Germinal center (tissue), 1 donor: ENCODE measurements at places on chromosomes 4 and X.
A peak's percentile ranks its signal among the peaks of the same experiment; 100 is the strongest.

DNA sequence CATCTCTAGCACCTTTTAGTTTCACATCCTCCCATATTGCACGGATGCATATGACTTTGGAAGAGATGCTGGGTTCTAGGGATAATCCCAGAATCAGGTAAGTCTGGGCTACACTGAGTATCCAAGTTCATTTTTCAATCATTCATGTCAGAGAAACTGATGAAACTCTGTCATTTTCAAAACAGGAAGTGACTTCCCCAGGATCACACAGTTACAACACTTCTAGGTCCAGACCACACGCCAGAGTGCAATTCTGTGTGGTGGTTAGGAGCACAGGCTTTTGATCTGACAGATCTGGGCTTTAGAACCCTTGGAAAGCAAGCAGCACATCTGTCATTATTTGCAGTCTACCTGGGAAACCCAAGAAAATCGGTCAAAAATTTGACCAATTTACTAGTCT, 52.1 kb upstream of the CDKN2AIP start:
- DNase-seq = no peak

DNA sequence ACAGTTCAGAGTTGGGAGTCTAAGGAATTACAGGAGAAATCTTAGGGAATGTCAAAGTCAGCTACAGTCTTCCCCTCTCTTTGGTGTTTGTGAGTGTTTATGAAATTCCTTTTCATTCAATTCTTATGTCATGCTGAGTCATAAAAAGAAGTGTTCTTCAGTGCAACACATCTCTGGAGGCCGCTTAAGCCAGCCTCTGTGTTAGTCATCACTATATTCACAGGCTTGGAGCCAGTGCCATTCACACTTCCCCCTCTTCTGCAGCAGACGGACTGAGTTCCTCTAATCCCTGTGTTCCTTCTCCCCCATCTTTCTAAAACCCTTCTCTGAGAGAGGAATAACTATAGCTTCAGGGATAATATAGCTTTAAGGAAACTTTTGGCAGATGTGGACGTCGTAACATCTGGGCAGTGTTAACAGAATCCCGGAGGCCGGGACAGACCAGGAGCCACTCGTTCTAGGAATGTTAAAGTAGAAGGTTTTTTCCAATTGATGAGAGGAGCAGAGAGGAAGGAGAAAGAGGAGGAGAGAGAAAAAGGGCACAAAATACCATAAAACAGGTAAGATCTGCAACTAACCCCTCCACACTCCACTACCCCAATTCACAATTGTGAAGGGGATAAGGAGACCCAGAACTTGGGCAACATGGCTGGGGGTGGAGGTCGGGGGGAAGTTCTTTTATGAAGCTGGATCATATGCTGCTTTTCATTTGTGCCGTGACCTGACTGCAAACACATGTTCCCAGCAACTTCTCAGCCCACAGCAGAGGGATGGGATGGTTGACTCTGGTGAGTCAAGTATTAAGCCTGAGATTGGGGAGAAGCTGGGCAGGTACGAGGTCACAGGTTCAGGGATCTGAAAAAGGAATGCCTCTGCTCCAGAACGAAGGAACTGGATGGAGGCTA, at the start of gene SRPX2:
Gene SRPX2, plus strand, starts transcription at position 244 of the 905 bp plus-strand sequence. CDS start 2,124 bp downstream, outside the sequence.
- DNase-seq = no peak

DNA sequence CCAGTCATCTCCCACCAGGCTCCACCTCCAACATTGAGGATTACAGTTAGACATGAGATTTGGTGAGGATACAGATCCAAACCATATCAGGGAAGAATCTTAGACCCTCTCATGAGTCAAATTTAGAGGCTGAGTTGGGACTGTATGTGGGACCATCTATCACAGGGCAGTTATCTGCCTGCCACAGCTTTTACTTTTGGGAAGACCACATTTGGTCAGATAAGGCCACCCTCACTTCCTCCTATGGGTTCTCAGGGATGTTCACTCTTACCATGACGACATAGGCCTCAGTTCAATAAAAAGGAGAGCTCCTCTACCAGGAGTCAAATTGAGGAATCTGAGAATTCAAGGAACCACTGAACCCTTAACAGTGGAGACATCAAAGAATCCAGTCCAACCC, 2.1 kb downstream of the MAGEB2 start:
- DNase-seq = no peak

DNA sequence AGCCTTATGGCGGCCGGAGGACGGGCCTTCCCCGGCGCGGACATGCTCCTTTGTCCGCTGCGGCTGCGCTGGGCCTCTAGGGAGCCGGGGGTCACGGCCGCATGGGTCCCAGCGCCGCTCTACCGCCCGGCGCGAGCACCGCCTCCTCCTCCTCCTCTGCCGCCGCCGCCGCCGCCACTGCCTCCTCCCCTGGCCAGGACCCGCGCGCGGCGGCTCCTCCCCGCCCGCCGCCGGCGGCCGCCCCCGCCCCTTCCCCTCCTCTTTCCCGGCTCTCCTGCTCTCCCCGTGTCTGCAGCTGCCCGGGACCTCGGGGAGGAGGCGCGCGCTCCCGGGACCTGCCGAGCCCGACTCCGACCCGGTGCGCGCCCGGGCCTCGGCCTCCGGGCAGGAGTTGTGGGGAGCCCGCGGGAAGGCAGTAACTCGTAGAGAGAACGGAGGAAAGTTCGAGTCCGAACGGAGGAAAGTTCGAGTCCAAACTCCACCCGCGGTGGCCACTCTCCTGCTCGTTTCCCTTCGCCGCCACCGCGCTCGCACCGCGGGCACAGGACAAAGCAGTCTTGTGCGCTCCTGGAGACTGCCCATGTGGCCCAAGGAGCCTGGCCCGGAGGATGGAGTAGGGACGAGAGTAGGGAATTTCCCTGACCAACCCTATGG, at the start of gene ADGRA3:
Gene ADGRA3, minus strand, starts transcription at position 179 of the 654 bp plus-strand sequence. CDS start 282 bp downstream, outside the sequence.
- no peak for DNase-seq

- no peak for DNase-seq
Measured at GRCh38 chr4:100098011-100098545, 92.2 kb downstream of the DDIT4L start.

GRCh38 chrX:10190367-10190766, 33.6 kb downstream of the CLCN4 start:
- peak; percentile 15 for DNase-seq

DNA sequence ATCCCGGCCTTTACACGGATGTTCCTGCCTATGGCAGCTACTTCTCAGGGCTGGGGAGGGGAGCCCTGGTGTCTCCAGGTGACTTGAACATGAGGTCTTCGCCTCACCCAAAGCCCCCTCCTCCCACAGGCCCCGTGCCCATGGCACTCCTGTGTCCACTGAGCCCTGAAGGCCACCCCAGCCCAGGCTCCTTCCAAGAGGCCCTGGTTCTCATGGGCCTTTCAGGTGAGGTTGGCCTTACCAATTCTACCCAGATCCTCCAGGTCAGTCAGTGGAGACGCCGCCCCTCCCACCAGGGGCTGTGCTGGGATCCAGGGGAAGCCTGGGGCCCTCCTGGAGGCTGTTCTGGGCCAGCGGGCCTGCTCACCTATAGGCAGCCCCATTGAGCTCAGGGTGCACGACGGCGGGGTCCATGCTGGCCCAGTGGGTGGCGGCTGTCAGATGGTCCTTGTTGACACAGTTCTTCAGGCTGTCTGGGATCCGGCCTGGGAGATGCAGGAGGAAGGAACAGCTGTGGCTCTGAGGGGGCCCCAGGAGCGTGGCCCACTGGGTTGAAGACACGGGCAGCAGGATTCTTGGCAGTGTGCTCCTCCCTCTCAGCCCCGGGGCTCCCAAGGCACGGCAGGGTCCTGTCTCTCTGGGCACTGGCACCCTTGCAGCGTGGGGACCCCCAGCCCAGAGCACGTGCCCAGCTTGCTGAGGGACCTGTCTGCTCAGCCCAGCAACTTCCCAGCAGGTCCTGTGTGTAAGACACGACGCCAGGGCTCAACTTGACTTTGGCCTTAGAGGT, 36.2 kb downstream of the CTBP1 start:
- DNase-seq = no peak

- no peak for DNase-seq
Measured at GRCh38 chrX:79170476-79171035, 26.1 kb downstream of the GPR174 start.

DNA sequence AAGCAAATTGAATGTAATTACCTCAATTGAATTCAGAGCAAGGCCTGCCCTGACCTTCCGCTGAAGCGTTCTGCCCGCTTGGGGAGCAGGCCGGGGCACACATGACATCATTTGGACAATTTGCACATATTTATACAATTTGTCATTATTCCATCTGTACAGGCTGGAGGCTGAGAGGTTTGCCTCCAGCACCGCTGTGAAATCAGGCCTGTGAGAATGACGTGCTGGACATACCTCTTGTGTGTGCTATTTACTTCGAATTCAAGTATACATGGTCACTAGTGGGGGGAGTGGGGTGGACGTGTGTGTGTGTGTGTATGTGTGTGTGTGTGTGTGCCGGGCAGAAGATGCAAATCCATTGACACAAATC, 285.6 kb downstream of the SHOX start:
- DNase-seq = no peak

DNA sequence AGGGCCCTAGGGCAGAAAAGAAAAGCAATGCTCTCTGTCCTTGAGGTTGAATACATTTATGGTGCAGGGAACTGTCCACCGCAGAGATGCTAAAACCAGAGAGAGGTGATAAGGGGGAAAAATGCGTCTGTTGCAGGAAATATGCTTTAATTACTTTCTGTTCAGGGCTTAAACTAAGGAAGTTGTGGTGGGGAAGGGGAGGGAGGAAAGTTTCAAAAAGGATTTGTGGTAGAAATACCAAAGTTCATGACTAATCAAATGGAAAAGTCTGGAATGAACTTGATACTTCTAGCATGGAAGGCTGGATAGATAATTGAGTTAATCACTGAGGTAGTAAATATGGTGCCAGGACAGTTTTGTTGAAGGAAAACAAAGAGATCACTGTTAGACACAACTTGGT, 99.0 kb downstream of the ASB9 start:
- no peak for DNase-seq

GRCh38 chr4:88999392-88999930, 57.5 kb downstream of the FAM13A start:
- DNase-seq = no peak

GRCh38 chr4:56762484-56763250, 58.8 kb downstream of the SPINK2 start:
- DNase-seq = no peak

DNA sequence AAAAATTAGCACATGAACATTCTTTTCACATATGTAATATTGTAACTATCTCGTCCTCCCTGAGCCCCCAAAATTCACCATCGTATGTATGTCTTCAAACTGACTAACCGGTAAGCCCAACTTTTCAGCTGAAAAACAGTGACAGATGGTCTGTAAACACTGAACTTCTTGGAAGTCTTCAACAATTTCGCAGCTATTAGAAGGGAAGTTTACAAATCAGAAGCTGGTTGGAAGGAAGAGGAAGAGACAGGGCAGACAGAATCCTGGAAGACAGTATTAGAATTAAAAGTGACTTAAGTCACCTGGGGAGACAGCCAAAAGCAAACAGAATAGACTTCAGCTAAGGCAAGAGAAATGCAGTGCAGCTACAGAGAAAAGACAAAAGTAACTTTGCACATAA, 858.4 kb downstream of the ADGRL3 start:
- no peak for DNase-seq

DNA sequence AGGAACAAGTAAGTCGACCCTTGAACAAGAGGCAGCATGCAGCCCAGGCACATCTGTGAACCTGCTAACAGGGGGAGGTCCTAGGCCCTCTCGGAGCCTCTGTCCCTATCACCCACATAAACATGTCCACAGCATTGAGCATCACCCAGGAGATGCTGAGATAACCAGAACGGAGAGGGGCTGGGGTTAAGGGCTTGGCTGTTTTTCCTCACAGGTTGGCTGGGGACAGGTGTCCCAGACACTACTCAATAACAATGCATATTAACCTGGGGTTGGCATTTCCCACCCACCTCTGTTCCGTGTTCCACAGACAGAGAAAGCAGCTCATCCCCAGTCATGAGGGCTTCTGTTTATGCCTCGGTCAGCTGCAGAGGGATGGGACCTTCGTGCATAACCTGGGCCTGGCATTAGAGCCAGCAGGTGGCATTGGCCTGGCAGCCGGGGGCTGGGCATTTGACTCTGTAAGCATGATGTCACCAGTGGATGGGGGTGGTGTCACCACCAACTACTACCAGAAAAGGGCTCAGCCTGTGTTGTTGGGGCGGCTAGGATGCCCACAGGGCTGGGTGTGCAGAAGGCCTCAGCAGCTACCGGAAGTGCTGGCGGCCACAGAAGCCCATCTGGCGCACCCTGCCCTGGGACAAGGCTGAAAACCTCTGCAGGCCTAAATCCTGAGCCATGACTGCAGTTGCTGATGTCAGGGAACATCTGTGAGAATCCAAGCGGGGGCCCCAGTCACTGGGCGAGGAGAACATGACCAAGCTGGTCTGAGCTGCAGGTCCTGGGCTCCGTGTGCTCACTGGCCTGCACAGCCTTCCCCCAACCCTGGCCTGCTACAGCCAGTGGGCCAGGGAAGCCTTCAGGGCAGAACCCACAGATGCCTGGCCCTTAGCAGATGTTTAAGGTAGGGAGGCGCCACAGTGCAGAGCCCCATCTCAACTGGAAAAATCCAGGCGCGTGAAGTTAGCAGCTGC, 351.4 kb downstream of the NR3C2 start:
- no peak for DNase-seq

DNA sequence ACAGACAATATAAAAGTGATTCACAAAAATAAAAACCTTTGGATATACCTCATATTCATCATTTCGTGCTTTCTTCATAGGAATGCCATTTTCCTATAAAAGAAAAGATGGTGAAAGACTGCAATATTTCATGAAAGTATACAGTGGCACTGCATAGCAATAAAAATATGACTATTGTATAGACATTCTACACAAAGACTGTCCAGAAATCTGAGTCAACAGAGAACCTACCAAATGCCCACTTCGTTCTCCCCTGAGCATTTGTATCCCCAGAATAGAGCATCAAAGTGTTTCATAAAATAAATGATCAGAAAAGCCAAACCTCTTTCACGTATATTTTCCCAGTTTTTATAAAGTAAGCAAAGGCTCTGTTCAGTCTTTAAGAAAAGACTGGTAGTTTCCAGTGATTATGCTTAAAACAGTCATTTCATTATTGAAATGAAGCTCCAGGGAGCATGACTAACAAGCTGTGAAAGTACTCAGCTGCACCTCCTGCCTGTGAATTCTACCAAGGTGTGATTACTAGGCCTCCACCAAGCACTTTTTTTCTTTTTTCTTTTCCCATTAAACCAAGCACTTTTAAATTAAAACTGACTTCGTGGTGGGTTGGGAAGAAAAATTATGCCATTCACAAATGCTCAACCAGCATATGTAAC, 20.2 kb downstream of the PPA2 start:
- no peak for DNase-seq

GRCh38 chr4:56321251-56321650, 66.0 kb downstream of the AASDH start:
- DNase-seq = no peak
